ENCODE measurements at places on chromosomes 7 and 10.

GRCh38 chr7:47239931-47240421, 341.9 kb downstream of the TNS3 start:
- peak; percentile 7 for DNase-seq

DNA sequence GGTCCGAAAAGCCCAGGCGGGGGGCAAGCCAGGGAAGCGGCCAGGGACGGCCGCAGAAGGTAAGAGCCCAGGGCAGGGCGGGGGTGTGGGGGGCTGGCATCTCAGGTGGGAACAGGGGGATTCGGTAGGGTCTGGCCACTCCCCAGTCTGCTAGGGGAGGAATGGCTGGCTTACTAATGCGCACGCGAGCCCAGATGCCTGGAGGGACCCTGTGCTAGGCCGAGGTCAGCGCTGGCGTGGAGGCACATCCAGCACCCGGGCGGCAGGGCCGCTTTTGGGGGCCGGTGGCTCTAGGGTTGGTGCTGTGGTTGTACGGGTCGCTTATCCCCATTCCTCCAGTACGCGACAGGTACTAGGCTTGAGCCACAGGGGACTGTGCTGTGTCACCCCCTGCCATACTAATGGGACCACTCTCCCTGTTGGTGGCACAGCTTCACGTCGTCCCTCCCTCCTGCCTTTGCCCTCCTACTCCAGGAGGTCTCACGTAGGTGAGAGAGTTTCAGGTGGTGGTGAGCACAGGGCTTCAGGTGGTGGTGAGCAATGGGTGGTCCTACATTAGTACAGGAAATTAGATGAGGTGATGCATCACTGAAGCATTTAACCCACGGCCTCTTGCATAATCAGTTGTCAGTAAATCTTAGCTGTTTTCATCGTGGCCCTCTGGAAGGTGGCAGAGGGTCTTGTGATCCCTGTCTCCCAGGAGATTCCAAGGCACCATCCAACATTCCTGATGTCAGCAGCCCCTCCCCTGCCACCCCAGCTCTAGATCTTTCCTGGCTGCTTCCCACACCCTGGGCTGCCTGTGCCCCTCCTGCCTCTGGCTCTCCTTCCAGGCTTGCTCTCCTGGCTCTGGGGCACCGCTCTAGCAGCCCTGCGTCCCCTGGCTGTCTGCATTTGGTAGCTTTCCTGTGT, 971 bp downstream of the AEBP1 start:
- peak; percentile 62 for DNase-seq

GRCh38 chr10:75137533-75138438, 26.3 kb downstream of the SAMD8 start:
- DNase-seq = no peak

GRCh38 chr10:125967533-125967932, 71.2 kb downstream of the FANK1 start:
- no peak for DNase-seq

DNA sequence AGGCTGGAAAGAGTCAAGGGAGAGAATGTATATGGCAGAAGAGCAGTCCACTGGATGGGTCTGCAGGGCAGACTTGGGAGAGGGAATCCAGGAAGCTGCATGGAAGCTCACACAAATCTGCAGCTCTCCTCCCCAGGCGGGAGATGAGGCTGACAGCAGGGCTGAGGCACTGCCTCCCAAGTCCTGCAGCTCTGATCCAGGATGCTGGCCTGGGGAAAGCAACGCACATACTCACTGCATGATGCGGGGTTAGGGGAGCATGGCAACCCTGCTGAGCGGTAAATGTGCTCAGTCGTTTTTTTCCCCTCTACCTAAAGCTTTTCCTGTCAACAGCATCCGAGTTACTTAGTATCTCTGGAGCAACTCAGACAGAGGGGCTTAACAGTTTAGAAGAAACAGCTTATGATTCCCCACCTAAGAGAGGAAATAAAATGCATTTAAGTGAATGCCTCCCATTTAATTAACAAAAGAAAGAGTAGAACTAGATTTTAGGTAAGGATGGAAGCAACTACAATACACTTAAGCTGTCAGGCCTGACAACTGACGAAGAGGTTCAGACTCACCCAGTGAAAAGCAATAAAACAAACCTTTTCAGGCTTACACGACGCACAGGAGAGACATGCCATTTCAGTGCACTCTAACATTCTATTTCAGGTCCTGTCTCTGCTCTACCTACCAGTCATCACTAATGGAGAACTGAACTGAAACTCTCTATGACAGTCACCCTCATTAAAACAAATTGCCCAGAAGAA, 37.0 kb downstream of the CHCHD3 start:
- DNase-seq = no peak

DNA sequence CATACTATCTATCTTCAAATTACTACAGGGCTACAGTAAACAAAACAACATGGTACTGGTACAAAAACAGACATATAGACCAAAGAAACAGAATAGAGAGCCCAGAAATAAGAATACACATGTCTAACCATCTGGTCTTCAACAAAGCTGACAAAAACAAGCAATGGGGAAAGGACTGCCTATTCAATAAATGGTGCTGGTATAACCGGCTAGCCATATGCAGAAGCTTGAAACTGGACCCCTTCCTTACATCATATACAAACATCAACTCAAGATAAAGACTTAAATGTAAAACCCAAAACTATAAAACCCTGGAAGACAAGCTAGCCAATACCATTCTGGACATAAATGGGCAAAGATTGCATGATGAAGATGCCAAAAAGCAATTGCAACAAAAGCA, 1143.7 kb downstream of the DNAJB9 start:
- DNase-seq = no peak

GRCh38 chr7:134851141-134851540, 71.7 kb downstream of the CALD1 start:
- no peak for DNase-seq

DNA sequence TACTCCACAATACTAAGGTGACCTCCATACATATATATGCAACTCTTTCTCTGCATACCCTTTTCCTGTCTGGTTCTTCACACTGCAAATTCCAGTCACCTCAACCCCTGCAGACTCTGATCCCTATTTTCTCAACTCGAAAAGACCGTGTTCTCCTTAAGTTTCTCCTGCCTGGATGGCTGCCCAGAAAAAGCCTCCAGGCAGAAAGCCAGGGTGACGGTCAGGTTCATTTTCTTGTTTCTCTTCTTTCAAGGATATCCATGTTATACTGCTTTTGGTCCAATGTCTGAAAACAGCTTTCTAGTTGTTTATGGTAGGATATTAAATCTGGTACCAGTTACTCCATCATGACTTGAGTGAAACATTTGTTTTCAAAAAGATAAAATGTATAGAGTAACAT, 267.8 kb upstream of the MYO3A start:
- DNase-seq = peak; percentile 47

DNA sequence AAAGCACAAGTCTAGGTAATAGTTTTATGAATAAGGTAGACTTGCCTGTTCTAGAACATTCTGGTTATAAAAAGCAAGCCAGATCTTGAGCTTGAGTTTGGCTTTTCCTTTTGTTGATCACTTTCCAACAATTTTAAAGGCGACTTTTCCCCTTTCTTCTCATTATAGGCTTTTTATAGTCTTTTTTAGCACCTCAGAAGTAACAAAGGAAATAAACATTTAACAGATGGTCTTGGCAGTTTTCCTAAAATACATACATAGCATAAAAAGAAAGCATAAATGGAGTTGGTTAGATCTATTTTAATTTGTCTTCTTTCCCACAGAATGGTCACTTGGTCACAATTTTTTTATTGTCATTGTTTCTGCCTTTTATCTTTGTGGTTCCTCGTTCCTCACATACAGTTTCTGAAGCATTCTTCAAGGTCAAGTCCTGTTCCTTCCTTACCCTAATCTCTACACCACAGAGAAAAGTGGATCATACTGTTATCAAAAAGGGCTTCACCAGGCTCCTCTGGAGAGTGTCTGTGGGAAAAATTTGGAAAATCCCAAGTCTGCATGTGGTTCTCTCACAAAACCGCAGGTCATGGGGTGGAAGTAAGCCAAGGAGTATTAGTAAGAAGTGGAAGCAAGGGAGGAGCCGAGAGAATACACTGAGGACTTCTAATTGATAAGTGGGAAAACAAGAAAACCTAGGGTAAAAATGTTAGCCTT, 31.3 kb downstream of the THNSL1 start:
- DNase-seq = no peak

- DNase-seq = no peak
Observed at GRCh38 chr10:44196336-44196735, 188.6 kb downstream of the CXCL12 start.

DNA sequence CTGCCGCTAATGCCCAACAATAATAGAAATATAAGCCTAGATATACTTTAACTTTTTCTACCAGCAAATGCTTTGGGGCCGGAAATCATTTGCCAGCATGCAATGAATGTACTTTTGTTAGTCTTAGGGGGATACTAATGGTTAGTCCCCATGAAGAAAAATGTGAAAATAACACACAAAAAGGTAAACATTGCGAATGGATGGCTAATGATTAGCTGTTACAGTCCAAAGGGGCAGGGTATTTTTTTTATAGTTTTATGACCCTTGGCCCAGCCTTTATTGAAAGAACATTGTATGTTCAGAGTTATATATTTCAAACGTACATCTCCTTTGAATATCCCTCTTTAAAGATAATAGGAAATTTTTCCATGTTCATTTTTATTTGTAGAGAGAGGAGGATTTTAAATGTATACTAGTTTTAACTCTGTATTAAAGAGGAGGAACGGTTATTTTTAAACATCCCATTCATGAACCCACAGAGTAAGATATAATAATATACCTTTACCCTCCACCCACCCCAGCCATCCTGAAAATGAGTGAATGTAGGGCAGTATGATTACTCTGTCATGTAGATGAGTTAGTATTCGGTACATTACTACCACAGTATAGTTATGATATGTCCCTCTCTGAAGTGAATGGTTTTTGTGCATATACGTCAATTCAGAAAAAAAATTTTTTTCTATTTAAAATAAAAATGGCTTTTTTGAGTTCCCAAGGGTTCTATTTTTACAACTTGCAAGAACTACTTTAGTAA, 63.6 kb downstream of the ARID5B start:
- DNase-seq = no peak
